Anterior cingulate cortex (tissue), 58 donors: ENCODE measurements at places on chromosomes 16 and 17.
A peak's percentile ranks its signal among the peaks of the same experiment; 100 is the strongest.

GRCh38 chr17:54951286-54951685 lies 17.2 kb downstream of the COX11 start:
- DNase-seq: no peak

- DNase-seq: no peak
These were observed 49.0 kb downstream of the RHOT1 start for GRCh38 chr17:32191306-32191705.

DNA sequence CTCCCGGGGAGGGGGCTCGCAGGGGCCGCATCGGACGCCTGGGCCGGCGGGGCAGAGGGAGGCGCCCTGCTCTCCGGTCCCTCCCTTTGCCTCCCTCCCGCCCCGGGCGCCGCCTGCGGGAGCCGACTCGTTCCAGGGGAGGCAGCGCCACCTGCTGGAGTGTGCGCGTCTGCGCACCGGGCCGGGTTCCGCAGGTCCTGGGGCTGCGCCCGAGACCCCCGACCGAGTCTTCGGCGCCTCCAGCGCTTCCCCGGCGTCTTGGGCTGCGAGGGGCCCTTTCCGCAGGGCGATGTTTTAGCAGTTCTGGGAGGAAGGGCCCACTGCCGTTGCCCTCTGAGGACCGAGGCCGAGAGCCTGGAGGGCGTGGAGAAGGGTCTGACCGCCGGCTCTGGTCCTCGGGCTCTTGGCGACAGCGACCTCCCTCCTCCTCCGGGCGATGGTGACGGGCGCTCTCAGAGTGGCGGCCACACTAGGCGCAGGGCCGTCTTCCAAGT lies 106.3 kb downstream of the SEC14L1 start:
- DNase-seq: peak; percentile 29

DNA sequence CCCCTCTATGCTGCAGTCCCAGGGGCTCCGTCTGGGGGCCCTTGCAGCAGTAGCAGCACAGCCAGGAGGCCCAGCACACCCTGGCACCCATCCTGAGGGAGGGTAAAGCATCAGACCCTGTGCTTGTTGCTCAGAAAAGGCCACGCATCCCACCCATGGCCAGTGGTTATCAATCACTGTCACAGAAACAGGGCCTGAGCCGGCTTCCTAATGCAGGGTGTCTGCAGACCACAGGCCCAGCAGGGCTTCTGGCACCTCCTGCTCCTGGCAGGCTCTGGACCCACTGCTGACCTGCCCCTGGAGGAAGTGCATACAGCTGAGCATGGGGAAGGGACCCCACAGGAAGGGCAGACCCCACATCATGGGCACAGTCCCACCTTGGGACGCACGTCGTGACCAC lies 26.9 kb upstream of the CDH15 start:
- DNase-seq: no peak

- no peak for DNase-seq
These were observed 5.0 kb downstream of the GRB2 start for GRCh38 chr17:75400326-75400939.

- DNase-seq: no peak
These were observed 1.2 kb downstream of the CPD start for GRCh38 chr17:30379903-30380381.

GRCh38 chr17:7782240-7782639 lies 51.8 kb upstream of the KDM6B start:
- no peak for DNase-seq

- DNase-seq: no peak
These were observed 39.2 kb upstream of the XPO6 start for GRCh38 chr16:28250999-28251398.

GRCh38 chr16:70591615-70592014 lies 54.7 kb upstream of the IL34 start:
- DNase-seq: no peak

DNA sequence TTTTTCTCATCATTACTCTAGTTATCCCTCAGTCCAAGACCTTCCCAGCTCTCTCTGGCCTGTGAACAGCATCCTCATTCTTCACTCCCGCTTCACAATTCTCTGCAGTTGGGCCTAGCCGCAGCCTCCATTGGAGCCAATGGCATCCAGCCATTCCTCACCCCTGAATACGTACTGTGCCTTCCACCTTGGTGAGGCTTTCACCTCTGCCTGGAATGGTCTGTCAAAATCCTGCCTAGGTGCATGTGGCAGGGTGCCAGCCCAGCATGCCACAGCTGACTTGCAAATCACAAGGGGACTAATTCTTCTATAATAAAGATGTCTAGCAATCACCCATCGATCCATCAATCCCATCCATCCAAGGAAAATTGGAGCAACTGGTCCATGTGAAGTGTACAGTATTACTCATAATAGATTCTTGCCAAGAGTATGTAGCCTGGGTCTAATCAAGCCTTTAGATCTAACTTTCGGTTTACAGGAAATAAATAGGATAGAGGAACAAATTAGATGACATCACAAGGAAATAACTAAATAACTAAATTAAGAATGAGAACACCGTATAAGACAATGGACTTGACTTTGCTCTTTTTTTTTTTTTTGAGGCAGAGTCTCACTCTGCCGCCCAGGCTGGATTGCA lies 5.1 kb upstream of the CX3CL1 start:
- DNase-seq: no peak
